ENCODE measurements at places on chromosomes 2 and 18.

DNA sequence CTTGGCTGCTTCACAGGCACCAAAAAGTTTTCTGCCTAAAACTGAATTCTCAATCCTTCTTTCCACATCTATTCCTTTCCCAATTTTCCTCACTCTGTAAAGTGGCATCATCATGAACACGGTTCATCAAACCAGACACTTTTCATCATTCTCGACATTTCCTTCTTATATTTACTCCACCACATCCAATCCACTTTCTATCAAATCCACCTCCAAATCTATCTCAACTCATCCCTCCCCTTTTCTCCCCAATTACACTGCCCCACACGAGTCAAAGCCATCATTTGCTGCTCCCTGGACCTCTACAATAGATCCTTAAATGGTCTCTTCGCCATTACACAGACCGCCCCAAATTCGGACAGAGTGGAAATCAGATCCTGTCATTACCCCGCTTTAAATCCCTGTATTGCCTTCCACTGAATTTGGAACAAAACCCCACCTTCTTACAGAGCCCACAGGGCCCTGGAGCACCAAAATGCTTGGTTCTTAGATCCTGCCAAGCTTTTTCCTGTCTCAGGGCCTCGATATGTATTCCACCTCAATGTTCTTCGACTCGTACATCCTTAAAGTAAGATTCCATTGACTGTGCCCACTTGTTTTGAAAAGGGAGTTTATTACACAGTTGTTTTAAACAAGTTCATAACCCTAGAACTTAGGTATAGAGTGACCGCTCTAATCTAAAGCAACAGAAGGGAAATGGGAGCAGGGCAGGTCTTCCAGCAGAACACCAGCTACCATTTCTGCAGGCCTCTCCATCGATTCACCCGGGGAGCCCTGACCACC lies 856 bp downstream of the ACAA2 start:
- DNase-seq: no peak

DNA sequence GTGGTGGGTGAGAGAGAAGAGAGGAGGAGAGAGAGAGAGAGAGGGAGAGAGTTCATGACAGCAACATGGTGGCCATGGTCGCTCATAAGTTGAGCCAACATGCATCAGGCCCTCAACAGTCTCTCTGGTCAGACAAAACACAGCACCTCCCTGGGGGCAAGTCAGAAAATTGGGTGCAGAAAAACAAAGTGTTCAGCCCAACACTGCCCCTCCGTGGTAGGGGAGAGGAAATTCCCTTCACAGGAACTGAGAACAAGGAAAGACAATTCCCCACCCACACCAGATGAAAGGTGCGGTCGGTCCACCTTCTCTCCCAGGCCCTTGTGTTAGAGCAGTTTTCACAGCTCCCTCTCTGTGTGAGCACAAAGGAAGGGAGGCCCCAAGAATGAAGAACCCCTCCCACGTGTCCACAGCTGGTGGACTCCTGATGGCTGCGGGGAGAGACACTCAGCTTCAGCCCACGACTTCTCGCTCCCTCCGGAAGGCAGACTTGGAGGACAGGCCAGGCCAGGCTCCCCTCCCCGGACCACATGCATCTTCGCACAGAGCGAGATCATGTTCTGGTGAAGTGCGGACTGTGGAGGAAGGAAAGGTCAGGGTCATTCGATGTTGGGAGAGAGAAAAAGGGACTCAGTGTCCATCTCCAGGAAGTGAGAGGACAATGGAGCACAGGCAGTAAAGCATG lies 181.7 kb downstream of the ANAPC1 start:
- DNase-seq: peak; percentile 35

GRCh38 chr2:150204451-150204850 lies 283.0 kb downstream of the RND3 start:
- DNase-seq: no peak

DNA sequence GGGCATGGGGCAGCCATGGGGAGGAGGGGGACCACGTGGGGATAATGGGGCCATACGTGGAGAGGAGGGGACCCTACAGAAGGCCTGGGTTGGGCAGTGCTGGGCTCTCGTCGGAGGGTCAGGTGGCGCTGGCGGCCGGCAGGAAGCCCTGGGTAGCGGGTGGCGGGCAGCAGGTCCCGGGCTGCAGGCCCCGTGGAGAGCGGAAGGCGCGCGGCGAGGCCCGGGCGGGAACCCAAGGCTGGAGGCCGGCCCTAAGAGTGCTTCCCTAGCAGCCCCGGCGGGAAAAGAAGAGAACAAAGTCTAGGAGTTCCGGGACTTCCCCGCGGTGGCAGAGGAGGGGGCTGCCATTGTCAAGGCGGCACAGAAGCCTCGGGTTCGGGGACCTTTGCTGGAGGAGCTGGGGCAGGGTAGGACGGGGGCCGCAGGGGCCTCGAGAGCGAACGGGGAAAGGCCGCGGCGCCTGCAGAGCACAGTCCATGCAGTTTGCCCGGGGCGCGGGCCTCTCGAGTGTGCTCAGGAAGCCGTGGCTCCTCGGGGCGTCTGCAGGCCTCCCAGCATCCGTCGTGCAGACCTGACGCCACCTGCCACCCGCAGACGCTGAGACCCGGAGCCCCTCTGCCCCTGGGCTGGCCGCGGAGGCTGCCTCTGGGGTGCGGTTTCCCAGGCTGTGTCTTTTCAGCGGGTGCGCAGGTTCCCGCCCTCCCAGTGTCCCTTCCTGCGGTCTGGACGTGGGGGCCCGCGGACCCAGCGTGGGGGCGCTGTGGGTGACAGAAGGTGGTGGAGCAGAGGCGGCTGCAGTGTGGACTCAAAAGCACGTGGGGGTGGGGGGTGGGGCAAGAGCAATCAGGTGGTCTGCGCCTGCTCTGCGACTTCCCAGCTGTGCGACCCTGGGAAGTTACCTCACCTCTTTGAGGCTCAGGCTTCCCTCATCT lies 19.4 kb upstream of the NCL start:
- DNase-seq: peak; percentile 20

DNA sequence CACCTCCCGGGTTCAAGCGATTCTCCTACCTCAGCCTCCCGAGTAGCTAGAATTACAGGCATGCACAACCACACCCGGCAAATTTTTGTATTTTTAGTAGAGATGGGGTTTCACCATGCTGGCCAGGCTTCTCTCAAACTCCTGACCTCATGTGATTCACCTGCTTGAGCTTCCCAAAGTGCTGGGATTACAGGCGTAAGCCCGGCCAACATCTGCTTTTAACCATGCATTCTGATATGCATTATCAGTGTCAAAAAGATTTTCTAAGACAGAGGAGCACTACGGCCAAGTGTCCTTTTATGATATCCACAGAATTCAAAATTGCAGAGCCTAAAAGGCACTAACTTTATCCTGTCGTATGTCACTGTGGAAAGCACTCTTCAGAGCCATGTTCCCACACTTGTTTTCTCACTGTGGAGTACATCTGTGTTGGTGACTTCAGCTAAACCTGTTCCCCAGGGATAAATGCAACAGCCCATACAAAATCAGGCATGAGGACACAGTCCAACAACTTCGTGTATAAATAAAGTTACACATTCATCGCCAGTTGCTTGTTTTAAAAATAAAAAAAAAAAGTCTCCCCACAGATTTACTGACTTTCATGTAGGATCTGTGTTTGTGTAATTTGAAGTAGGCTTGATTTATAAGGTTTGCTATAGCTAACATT lies 56.4 kb downstream of the STK25 start:
- no peak for DNase-seq

Measured in activated CD4-positive, CD25-positive, alpha-beta regulatory T cell (primary cell).